ENCODE measurements at places on chromosomes 6 and 20.

DNA sequence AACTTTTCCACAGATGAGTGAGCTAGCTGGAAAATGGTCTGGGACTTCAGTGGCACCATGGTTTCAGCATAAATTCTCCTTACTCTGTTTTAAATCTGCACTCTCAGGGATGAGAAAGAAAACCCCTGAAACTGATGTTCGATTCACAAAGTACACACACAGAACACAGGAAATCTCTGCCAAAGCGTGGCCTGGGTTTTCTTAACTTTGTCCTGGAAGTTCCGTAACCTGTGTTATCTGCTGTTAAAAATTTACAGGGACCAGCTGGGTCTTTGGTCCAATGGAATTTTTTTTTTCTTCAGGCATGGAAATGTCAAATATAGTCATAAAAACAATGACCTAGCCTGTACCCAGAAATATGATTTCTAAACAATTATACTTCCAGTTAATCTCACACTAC, 7.3 kb downstream of the SCML4 start:
- DNase-seq: no peak

DNA sequence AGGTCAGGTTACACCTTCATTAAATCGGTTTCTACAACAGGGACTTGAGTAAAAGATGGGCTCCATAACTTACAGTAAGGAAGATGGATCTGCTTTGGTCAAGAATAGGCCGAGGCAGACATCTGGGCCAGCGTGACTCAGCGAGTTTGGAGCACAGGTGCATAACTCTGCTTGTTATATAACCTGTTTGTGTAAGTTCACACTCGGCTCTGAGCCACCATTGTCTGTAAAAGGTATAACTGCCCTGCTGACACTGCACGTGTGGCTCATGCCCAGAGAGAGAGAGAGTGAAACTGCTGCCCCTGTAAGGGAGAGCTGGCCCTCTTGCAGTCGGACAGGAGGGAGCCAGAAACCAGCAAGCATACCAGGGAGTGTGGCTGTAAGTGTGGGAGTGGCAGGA, 737.9 kb upstream of the SLC35B3 start:
- DNase-seq: no peak

DNA sequence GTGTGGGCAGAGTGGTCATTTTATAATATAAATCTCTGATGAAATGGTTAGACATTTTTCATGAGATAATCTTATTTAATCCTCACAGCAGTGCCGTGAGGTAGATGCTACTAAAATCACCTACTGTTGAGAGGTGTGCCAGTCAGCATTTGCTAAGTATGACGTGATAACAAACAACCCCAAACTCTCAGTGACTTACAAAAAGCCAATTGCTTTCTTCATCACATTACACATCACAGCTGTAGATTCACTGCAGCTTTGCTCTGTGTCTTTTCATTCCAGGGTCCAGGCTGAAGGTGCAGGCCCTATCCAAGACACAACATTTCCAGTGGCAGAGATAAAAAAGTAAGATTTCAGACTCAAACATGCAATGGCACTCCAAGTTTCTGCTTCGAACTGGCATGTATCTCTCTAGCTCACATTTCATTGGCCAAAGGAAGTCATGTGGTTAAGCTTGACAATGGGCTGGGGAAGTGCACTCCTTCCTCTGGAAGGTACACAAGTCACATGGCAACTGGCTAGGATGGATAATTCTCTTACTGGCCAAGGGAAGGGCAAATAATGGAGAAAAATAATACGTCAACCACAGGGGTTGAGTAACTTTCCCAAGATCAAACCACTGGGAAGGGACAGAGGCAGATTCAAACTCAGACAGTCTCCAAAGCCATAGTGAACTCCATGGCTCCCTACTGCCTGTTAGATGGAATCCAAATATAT, 69.5 kb upstream of the EPB41L1 start:
- no peak for DNase-seq

DNA sequence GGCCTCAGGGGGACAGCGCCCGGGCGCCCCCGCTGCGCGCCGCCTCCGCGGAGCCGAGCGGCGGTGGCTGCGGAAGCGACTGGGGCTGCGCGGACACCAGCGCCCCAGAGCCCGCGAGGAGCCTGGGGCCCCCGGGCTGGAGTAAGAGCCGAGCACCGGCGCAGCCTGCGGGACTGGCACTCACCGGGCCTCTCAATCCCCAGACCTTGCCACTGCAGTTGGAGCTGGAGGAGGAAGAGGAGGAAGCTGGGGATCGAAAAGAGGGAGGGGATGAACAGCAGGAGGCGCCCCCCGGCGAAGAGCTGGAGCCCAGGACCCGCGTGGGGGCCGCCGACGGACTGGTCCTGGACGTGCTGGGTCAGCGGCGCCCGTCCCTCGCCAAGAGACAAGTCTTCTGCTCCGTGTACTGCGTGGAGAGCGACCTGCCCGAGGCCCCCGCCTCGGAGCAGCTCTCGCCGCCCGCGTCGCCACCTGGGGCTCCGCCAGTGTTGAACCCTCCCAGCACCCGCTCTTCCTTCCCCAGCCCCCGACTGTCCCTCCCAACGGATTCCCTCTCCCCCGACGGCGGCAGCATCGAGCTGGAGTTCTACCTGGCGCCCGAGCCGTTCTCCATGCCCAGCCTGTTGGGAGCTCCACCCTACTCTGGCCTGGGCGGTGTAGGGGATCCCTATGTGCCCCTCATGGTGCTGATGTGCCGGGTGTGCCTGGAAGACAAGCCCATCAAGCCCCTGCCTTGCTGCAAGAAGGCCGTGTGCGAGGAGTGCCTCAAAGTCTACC, 590 bp downstream of the RNF217 start:
- DNase-seq: peak; percentile 69

DNA sequence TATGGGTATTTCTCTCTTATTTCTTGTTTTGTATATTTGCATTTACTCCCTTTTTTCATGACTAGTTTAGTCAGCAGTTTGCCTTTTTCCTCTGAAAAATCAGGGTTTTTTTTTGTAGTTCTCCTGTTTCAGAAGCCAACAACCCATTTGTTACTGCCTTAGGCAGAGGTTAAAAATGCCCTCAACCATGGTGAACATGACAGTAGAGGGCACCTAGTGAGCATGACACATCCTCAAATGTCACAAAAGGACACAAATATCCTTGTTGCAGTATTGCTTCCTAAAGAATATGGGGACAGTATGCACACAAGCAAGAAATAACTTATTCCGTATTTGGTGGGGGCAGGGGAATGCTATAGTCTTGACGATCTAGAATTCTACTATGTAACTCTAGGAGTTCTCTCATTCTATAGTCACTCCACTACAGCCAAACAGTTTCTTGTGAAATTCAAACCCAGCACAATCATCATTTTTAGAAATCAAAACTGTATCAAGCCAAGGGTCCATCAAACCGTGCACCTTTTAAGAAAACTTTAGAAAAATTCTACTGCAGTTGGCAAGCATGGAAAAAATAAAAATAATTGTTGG, 47.0 kb downstream of the GOPC start:
- no peak for DNase-seq

DNA sequence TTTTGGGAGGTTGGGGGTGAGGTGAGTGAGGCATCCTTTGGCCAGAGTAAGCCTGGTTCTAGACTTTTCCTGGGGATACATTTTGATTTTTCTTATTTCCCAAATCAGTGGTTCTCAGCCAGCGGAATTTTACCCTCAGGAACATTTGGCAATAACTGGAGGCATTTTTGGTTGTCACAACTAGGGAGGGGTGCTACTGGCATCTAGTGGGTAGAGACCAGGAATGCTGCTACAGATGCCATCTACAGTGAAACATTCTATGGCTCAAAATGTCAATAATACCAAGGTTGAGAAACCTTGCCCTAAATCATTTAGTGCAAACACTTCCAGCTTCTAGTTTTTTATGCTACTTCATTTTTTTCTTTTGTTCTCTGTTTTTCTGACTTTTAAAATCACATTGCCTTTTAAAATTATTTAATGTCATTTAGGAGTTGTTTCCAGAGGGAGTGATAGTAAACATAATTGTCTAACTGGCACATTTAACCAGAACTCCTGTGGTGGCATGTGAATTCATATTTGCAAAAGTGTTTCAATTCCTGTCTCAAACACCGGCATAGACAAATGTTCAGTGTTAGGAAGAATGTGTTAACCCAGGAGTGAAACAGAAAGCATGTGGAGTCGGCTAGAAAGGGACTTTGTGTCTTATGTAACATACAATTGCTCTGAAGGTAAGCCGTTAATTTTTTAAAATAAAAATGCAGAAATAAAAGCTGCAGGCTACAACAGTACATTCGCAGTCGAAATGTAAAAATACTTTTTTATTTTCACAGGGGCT, 59.0 kb downstream of the QRSL1 start:
- no peak for DNase-seq

- no peak for DNase-seq
These were observed 31.2 kb upstream of the SPTLC3 start for GRCh38 chr20:12977328-12978125.

- no peak for DNase-seq
These were observed 12.2 kb downstream of the GTPBP2 start for GRCh38 chr6:43616725-43617472.

- DNase-seq: no peak
These were observed 231.4 kb upstream of the ECI2 start for GRCh38 chr6:4366635-4367395.

- DNase-seq: no peak
These were observed 3.5 kb upstream of the HRH3 start for GRCh38 chr20:62223571-62223970.

DNA sequence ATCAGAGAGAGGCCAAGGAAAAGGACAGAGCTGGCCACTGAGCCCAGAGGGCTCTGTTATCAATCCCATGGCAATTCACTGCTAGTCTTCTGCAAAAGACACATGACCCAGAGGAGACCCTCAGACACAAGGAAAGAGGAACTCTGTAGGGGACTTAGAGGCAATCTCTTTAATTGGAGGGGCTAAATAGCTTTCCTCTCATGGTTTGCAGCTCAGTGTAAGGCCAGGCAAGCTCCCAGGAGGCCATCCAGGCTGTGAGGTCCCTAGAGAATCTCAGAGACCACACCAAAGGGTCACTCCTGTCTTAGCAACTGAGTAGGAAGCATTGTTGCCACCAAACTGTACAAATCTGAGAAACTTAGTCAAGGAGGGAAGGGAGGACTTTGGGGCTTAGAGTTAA, 10.0 kb upstream of the HLA-DOA start:
- DNase-seq: no peak

DNA sequence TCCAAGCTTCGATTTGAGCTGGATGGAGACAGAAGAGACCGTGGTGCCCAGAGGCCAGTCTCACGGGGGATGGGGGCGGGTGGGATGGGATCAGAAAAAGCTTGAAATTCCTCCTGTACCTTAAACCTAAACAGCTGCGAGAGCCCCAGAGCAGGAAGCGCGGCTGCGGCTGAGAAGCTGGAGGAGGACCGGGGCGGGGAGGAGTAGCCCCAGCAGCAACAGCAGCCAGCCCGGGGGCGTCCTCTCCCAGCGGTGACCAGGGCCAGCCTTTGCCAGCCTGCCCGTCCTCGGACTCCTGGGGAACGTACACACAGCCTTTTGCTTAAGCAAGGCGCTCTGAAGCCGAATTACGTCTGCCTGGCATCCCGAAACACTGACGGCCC, 17.4 kb upstream of the PRDM13 start:
- peak; percentile 56 for DNase-seq

DNA sequence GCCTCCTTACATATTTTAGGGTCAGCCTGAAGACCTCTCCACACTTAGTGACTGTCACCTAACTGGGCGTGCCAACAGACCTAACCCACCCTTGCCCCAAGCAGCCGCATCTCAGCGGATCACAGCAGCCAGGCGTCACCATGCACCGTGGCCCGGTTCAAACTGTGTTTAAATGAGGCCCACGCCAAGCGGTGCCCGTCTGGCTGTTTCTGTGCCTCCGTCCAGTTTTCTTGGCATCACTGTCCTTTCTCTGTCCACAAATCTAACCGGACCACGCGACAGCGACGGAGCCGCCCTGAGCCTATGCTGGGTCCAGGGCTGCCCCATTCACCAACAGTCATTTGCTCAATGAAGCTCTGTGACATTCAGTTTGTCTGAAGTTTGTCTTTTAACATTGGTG, 393.3 kb downstream of the THBS2 start:
- no peak for DNase-seq

GRCh38 chr6:32109114-32109764, at the start of gene TNXB:
TSS of gene TNXB (minus strand) at chr6:32109338. CDS start at chr6:32098198, 11,140 bp downstream.
- DNase-seq: no peak

GRCh38 chr6:26025047-26025893, 62.0 kb upstream of the HFE start:
- DNase-seq: no peak

DNA sequence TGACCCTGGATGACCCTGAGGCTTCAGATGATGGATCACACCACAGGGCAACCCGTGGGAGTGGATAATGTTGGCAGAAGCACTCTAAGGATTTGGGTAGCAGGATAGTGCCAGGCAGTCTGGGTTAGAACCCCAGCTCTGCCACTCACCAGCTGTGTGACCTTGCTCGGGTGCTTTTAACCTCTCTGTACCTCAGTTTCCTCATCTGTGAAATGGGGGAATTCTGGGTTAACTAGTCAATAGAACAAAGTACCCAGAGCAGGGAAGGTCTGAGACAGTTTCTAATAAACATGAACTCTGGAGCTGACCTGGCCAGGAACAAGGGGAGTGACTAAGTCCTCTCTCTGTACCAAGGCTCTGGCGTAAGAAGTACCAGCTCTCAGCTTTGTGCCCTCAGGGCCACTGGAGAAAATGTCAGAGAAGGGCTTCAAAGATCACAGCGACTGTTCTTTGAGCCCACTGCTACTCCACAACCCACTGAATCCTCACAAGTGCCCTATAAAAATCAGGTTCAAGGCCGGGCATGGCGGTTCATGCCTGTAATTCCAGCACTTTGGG, 14.7 kb upstream of the NOL4L start:
- no peak for DNase-seq

DNA sequence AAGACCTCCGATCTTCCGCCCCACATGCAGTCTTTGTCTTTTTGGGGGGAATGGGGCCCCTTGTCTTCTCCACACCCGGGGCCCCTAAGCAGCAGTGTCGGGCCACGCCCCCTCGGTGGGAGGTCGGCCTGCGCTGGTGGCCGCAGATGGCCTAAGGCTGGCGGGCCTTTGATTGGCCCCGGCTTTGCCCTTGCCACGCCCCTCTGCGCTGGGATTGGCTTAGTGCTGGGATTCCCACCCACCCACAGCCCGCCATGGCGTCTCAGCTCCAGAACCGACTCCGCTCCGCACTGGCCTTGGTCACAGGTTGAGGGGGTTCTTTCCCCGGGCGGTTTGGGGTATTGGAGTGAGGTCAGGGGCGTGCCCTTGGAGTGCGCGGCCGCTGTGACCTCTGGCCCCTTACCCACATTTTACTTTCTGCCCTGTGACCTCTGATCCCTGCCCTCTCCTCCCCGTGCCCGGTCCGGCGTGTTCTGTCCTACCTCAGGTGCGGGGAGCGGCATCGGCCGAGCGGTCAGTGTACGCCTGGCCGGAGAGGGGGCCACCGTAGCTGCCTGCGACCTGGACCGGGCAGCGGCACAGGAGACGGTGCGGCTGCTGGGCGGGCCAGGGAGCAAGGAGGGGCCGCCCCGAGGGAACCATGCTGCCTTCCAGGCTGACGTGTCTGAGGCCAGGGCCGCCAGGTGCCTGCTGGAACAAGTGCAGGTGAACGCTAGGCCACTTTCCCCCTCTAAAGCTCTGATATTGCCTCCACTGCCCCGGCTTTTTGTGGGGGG, at the start of gene HSD17B8:
TSS of gene HSD17B8 (plus strand) at position 241 of the 776 bp plus-strand sequence. CDS start at position 255, 14 bp downstream.
- peak; percentile 79 for DNase-seq

- peak; percentile 57 for DNase-seq
These were observed 241.8 kb downstream of the CLIC5 start for GRCh38 chr6:45773906-45774305.

Measured in NCI-H524 (cell line).